ENCODE measurements at places on chromosomes 7 and 10.

GRCh38 chr10:70162892-70163201, 7.5 kb downstream of the SAR1A start:
- no peak for DNase-seq

GRCh38 chr10:112675560-112676083, 228.6 kb downstream of the VTI1A start:
- DNase-seq: no peak

GRCh38 chr7:118902600-118902999, 678.1 kb downstream of the ANKRD7 start:
- DNase-seq: no peak

- no peak for DNase-seq
Observed at GRCh38 chr10:105239311-105240219, 598.5 kb downstream of the SORCS3 start.

- no peak for DNase-seq
Observed at GRCh38 chr10:124390471-124391187, 28.1 kb downstream of the OAT start.

- no peak for DNase-seq
Observed at GRCh38 chr10:24488631-24489030, 235.1 kb downstream of the ARHGAP21 start.

GRCh38 chr7:24779283-24779655, 22.0 kb upstream of the GSDME start:
- DNase-seq: no peak

GRCh38 chr7:121334875-121335648, 6.3 kb downstream of the WNT16 start:
- DNase-seq: no peak

DNA sequence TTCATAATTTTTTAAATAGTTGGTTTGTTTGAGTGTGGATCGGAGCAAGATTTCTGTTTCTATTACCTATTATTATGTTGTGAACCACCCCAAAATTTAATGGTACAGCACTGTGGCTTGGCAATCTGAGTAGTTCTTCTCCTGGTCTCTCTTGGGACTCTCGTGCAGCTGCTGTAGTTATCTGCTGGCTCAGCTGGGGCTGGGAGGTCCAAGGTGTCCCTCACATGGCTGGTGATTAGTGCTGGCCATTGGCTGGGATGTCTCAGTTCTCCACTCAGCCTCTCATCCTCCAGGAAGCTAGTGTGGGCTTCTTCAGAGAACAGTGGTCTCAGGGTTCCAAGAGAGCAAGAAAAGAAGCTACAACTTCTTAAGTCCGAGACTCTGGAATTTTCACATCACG, 15.4 kb downstream of the NPFFR1 start:
- no peak for DNase-seq

DNA sequence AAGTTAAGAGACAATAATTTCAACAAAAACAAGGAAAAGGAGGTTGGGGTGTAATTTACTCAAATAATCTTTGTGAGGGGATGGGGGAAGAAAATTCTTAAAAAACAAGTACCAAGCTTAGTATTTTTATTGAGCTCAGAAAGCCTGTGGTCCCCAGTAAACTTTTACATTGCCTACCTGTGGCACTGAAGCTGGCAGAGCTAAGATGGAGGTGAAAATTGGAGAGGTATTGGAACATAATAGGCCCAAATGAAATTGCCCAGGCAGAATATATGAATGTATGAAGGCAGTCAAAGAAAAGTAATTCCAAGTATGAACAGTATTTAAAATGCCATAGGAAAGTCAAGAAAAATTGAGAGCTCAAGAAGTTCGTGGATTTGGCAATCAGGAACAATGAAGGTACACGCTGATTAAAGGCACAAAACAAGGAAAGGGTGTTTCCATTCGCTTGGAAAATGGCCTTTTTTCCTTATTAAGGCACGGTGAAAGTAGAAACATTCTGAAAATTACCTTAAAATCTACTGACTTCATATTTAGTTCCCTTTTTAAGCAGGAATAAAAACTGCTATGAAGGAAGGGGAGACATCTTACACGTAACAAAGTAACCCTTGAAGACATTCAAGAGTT, 3.4 kb upstream of the KMT2E start:
- DNase-seq: no peak

- DNase-seq: no peak
Observed at GRCh38 chr10:51366044-51366443, 291.8 kb downstream of the PRKG1 start.

DNA sequence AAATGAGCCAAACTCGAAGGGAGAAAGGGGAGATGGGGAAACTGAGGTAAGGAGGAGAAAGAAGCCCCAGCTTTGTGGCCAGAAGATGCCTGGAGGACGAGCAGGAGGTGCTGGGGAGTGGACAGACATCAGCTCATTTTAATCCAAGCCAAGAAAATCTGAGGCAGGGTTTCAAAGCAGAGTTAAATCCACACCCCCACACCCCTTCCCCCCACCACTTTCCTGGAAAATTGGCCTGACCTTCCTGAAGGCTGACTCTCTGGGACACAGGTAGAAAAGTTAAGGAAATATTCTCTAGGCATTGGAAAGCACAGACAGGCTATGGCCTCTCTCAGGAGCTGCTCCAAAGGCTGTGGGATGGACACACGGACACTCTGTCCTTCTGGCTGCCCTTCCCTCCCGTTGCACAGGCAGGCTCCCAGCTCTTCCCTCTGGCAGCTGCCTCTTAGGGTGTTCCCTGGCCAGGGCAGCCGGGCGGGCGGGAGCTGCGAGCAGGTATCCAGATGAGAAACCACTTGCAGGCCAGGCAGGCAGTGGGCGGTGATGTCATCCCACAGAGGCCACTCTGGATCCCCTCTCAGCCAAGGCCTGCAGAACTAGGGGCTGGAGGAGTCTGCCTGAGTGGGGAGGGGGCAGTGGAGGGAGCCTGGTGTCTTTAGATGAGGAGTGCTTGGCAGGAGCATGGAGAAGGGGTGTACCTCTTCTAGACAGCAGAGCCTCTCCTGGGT, 171.8 kb downstream of the NEURL1 start:
- no peak for DNase-seq

DNA sequence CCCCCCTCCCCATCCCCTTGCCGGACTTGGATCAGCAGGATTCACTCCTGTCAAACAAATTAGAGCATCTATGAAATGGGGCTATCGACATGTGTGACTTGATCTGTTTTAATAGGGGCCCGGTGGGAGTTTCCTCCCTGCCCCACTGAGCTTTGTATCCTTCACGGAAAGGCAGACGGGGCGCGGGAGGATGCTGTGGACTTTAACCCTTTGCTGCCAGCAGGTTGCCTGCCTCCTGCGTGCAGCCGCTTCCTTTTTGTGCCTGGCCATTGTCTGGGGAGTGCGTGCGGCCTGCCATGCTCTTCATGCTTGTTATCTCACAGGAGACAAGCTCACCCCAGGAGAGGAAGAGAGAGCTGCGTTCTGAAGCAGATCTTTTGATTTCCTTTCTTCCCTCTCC, 512.8 kb upstream of the GALNT17 start:
- no peak for DNase-seq

GRCh38 chr10:12541446-12542067, 192.2 kb downstream of the CAMK1D start:
- peak; percentile 19 for DNase-seq

- no peak for DNase-seq
Observed at GRCh38 chr7:29490094-29490607, 73.5 kb upstream of the PRR15 start.

- DNase-seq: no peak
Observed at GRCh38 chr7:10779465-10780399, 193.9 kb upstream of the PHF14 start.

DNA sequence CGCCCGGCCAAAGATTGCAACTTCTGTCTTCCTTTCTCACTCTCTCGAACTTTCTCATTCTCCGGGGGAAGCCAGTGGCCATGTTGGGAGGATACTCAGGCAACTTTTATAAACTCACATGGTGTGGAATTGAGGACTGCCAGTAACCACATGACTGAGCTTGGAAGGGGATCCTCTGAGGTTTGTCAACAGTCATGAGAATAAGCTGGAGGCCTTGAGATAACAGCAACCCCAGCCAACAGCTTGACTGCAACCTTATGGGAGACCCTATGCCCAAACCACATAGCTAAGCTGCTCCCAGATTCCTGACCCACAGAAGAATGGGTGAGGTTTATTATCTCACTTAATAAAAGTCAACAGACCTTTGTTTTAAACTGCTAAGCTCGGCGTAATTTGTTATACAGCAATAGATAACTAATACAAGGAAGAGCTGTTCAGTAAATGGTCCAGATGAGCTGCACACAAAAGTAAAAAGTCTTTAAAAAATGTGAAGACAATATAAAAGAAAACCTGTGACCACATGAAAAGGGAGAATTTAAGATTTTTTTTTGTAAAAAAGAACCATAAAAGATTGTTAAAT, 9.6 kb downstream of the SYPL1 start:
- no peak for DNase-seq

DNA sequence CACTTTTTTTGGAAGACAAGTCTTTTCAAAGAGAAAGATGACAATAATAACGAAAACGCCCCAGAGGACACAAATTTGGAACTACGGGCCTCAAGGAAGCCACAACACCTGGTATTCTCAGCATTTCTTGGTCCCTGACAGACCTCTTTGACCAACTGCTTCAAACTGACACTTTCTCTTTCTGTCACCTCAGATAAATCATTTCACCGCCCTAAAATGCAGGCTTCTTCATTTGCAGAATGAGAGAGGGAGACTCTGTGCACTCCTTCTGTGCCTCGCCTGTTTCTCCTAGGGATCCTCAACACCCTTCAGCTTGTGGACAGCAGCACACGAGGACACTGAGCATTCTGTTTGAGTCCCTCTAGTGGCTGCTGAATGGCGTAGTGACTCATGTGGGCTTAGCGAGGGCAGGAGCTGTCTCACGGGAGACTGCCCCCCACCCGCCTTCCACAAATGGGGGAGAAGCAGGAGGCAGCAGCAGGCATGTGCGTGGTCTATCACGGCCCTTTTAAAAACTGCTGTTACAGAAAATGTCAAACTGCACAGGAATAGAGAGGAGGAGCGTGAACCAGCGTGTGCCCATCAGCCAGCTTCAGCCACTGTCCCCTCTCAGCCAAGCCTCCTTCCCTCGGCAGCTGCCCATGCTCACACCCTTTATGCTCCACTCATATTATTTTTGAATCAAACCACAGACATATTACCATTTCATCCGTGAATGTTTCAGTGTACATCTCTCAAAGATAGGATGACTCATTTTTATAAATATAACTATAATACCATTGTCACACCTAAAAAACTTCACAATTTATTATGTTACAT, 41.4 kb downstream of the GSDME start:
- no peak for DNase-seq

DNA sequence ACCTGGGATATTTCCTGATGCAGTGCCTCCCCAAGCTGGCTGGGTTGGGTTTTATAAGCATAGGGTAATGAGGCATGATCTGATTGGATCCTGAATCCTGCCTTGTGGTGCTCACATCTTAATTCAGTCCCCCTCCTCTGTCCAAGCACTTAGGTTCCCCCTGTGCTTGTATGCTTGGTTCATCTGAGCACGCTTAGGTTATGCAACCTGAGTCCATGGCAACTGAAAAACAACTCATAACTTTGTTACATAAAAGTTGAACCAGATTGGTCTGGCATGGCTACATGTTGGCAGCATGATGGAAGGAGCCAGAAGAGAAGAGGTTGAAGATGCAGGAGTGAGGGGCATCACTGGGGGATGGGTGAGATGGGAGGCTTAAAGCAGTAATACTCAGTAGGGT, 57.3 kb upstream of the OSBPL3 start:
- DNase-seq: no peak

GRCh38 chr10:84008878-84009277, 130.4 kb upstream of the GHITM start:
- no peak for DNase-seq

GRCh38 chr10:77297393-77297739, 340.2 kb downstream of the KCNMA1 start:
- no peak for DNase-seq

- DNase-seq: no peak
Observed at GRCh38 chr7:7959979-7960670, 8.5 kb upstream of the GLCCI1 start.

DNA sequence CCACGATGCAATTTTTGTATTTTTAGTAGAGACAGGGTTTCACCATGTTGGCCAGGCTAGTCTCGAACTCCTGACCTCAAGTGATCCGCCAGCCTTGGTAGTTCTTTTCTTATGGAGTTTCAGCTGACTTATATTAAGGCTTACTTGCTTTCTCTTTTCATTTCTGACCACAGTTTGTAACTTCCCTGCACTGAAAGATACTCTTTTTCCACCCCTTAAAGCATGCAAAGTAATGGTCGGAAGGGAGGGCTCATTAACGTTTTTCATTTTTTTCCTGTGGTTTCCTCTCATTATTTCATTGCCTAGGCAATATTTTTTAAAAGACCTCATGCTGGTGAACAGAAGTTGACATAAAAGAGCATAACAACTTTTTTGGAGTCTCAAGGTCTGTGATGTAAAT, 27.0 kb downstream of the ADRB1 start:
- DNase-seq: no peak

GRCh38 chr10:99555825-99556523, 23.2 kb downstream of the NKX2-3 start:
- DNase-seq: no peak

- no peak for DNase-seq
Observed at GRCh38 chr7:45977256-45977780, 56.2 kb upstream of the IGFBP3 start.

- no peak for DNase-seq
Observed at GRCh38 chr10:110641256-110641655, 2.9 kb upstream of the RBM20 start.

DNA sequence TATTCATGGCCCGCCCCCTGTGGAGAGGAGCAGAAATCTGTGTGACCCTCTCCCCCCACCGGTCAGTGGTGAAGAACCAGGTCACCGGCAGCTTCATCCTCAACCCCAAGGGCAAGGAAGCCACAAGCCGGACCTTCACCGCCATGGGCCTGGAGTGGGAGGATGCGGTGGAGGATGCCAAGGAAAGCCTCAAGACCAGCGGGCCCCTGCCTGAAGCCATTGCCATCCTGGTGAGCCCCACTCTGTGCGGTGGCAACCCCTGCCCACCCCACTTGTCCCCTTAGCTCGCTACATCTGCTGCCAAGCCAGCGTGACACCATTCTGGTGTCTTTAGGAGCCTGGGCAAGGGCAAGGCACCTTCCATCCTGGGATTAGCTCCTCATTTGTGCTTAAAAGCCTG, 35.4 kb downstream of the TBATA start:
- DNase-seq: no peak

GRCh38 chr10:97789770-97790397, 18.1 kb upstream of the SFRP5 start:
- DNase-seq: no peak

DNA sequence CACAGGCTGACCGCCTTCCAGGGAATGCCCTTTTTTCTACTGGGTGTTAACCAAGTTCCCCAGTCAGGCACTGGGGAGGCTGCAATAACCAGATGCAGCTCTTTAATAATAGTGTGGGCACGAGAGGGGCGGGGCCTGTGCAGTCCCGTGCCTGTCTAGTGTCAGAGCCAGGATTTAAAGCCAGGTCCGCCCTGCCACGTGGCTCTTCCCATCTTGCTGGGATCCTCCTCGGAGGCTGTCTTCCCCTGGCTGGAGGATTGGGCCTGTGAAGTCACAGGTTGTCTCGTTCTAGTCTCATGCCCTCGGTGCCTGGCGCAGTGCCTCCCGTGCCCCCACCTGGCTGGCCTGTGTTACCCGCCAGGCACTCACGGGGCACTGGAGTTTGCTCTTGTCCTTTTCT, 25.2 kb downstream of the TMEM120A start:
- no peak for DNase-seq

- DNase-seq: no peak
Observed at GRCh38 chr7:137948083-137948844, 53.6 kb downstream of the CREB3L2 start.
